NCI-H1048 (cell line): ENCODE measurements at places on chromosomes 16 and 17.

- DNase-seq, result no peak
These were observed 14.1 kb downstream of the FLYWCH2 start for GRCh38 chr16:2897110-2897509.

DNA sequence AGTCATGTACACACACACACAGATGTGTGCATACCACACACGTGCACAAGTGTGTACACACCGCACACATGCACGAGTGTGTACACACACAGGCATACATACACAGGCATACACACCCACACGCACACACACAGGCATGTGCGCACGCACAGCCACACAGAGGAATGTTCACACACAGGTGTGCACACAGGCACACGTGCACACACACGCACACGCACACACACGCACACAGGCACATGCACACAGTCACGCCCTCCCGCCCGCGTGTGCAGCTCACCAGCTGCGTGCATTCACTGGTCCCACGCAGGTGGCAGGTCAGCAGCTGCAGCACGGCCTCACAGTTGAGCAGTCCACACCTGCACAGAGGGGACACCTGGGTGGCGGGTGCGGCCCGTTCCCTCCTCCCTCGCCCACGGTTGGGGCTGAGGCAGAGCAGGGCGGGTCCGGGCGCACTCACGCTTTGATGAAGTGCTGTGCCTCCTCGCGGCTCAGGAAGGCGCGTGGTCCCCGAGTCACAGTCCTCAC is 7.7 kb downstream of the TEPSIN start:
- no peak for DNase-seq

DNA sequence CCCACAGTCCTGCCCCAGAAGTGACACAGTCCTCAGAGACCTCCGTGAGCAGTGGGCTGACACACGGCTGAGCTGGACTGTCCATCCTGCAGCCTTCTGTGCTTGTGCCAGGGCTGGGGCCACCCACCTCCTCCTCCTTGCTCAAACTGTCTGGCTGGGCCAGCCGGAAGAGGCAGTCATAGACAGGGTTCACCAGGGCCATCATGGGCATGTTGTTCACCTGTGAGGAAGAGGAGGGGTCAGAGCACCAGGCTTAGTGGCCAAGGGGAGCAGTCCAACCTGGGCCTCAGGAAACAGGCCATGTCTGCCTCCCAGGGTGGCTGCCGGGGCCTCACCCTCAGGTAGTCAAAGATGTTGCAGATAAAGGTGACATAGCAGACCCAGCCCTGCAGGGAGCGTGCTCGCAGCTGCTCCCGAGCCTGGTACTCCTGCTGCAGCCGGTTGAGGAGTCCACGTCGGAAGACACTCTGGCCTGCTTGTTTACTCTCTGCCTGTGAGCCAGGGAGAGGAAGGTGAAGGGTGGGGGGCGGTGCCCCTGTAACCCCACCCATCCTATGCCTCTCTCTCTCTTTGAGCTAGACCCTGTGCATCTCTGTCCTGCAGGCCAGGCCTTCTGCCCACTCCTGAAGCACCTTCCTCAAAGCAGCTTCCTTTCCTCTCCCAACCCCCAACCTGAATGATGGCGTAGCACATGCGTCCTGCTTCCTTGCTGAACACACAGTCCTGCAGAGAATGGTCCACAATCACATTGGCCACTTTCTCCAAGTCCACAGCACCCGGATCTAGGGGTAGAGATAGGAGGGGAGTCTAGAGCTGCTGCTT is 3.4 kb downstream of the MIF4GD start:
- DNase-seq, result no peak

DNA sequence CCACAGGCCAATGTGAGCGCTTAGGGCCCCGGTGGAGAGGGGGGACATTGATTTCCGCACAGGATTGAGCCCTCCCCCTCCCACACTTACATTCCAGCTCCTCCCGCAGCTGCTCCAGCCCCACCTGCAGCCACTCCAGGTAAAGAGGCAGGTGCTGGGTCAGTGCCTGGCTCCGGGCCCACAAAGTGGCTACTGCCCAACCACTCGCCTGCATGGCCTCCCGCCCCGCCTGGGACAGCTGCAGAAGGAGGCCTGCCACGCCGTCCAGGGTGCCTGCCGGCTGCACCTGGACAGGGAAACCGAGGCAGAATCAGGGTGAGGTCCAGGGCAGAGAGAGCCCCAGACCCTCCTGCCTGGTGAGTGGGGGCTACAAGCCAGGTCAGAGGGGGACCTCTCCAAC is 46.3 kb downstream of the RMI2 start:
- no peak for DNase-seq

DNA sequence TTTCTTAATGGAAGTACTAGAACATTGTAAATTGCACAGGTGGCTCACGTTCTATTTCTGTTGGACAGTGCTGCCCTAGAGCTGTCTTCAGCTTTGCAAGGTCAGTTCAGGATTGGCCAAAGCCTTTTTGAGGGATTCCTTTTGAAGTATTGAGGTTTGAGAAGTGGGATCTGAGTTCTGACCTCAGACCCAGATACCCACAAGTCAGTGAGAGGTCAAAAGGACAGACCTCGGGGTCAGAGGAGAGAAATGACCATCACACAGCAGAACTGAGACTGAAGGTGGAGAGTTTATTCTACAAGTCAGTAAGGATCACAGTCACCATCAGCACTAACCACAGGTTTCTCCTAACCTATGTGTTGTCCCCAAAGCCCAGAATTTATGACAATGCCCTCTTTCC is 1.7 kb downstream of the ACSM5 start:
- no peak for DNase-seq

GRCh38 chr16:19710991-19711545 is 7.0 kb downstream of the KNOP1 start:
- no peak for DNase-seq

GRCh38 chr16:11297492-11298142 is 16.5 kb upstream of the PRM1 start:
- DNase-seq, result no peak

- no peak for DNase-seq
These were observed 37.5 kb downstream of the RBFOX3 start for GRCh38 chr17:79573196-79573896.

DNA sequence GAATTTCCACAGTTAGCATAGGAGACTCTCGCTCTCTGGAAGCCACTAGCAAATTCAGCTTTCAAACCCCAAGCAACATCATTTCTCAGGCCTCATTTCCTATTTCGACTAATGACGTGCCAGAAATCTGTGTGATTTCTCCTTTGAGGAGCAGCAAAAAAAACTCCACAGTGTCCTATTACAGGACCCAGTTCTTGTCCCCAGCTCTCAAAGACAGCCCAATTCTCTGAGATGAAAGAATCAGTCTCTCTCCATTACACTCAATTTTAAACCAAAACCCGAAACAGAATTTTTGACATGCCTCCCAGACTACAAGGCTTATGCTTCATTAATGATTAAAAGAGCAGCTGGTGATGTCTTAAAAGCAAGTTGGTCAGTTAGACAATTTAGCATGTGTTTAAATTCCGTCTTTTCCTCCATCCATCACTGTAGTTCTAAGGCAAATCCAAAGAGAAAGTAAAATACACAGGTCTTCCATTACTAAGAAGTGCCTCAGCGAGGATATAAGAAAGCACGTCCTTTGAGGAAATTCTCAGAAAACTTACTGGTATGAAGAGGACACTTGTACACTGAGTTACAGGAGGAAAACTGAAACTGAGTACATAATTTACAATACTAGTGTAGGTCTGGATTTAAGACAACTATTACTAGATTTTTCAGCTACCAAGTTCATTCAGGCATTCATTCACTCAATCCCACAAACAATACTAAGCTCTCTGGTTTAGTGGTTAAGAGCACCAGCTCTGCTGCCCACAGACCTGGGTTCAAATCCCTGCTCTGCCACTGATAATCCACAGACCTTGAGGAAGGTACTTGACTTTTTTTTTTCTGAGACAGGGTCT is 12.5 kb downstream of the TOM1L2 start:
- DNase-seq, result no peak

DNA sequence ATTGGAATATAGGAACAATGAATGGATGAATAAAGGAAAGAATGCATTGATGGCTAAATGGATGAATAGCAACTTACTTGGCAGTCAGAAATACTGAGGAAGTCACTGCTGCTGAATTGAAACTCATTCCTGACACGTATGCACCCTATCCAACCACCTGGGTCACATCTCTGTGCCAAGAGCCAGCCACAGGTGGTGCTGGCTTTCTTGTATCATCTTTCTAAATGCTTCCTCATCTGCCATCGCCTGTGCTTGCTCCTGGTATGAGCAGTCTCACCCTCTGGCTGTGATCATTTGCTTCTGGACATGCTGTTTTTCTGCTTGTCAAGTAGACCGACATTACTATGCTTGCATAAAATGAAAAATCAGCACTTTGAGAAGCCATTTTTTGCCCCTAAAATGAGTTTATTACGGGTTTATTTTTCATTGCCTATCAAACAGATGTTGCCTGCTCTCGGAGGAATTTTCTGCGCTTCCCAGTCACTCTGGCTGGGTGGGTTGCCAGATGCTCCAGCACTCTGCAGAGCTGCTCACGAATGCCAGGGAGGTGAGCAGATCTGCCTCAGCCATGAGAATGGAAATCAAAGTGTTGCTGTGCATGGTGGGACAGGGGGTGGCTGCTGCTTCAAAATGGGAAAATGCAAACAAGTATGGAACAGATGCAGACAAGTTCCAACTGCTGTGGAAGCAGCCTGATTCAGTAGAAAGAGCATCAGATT is 1349.6 kb upstream of the CDH8 start:
- DNase-seq, result no peak

- DNase-seq, result no peak
These were observed 15.9 kb upstream of the CYTH1 start for GRCh38 chr17:78797691-78798585.

GRCh38 chr17:67950945-67951344 is 45.3 kb downstream of the C17orf58 start:
- DNase-seq, result no peak

DNA sequence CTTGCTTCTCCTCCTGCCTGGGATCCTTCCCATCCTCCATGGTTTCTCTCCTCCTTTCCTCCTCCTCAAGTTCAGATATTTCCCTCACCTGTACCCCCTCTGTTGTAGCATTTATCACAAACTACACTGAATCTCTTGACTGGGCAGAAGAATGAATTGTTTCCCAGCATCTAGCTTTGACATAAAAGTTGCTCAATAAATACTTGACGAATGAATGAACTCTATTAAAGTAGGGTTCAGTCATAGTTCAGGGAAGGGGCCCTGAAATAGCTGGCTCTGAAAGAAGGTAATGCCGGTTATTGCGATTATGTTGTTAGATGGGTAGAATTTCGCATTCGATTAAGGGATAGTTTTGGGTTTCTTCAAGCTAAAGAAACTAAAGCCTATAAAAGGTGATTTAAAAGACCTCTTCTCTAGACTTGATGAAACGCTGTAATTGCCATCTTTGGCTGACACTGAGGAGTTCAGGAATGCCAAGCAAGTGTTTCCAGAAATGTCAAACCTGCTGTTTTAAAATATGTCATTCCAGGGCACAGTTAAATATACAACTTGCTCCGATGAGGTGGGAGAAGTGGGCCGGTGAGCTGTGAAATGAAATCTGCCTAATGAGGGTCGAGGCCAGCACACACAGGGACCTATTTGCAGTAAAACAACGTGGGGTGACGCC is 1.0 kb upstream of the CPD start:
- DNase-seq, result no peak

- DNase-seq, result no peak
These were observed 22.1 kb upstream of the FASN start for GRCh38 chr17:82120148-82120547.

DNA sequence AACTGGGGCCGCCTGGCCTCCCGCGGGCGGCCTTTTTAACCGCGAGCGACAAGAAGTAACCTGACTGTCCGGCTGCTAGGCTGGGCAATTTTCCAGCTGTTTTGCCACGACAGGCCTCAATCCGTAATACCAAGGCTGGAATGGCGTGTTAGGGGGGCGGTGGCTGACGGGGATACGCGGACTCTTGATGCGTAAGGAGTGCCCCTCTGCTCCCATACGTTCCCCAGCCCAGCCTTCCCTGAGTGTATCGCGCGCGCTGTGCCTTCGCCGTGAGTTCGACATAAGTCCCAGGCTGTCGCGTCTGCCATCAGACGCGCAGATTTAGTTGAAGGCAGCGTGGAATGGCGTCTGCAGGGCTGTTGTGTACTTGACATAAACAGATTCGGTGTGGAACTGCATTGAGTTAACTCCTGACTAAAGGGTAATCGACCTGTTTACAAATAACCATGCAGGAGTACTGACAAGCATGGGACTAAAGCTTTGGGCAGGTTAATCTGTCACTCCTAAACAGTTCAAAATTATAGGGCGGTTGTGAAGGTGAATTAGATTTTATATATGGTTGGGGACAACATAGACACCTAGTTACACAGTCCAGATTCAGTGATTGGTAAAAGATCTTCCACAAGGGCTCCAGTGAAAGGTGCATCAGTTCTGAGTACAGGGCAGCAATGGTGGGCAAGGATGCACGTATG is 16.6 kb upstream of the ERN1 start:
- no peak for DNase-seq

GRCh38 chr16:80509872-80510271 is 30.9 kb upstream of the DYNLRB2 start:
- no peak for DNase-seq

GRCh38 chr16:57315416-57315815 is 30.9 kb upstream of the PLLP start:
- DNase-seq, result no peak

DNA sequence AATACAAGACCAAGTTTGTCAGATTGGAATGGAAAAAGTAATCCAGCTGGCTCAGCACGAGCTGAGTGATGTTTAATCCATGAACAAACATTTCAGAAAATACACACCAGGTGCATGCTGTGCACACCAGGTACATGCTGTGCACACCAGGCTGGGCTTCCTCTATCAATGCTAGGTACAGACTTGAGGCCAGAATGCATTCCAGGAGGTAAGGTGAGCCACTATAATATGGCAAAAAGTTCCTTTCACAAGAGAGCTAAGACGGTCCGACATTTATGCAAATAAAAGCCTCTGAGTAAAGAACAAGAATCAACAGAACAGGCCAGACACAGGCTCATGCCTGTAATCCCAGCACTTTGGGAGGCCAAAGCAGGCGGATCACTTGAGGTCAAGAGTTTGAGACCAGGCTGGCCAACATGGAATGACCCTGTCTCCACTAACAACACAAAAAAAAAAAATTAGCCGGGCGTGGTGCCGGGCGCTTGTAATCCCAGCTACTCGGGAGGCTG is 128.2 kb downstream of the ZNF778 start:
- no peak for DNase-seq

- no peak for DNase-seq
These were observed 315.6 kb downstream of the WWOX start for GRCh38 chr16:78415013-78415412.

DNA sequence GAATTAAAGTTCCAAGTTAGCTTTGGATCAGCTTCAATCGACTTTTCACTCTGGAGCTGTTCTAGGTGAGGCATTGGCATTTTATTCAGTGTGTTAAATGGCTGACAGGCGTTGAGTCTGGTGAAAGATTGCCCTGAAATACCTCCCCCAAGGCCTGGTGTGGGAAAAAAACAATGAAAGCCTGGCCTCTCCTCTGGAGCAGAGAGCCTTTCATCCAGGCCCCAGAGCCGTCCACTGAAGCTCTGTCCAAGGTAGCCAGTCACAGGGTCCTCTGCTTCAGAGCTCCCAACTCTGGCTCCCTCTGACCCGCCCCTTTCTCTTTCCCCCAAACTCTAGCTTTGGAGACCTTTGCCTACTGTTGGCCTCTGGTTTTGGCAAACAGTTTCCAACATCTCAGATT is 123.6 kb upstream of the CRHR1 start:
- DNase-seq, result no peak

GRCh38 chr16:23119570-23119969 is 29.7 kb downstream of the USP31 start:
- DNase-seq, result no peak

GRCh38 chr17:69434164-69434579 is 19.7 kb downstream of the MAP2K6 start:
- DNase-seq, result no peak
